ENCODE measurements at places on chromosomes 5 and 9. TPM values are rescaled to one million over a fixed set of nuclear protein-coding genes. Genes with fewer than 3 reads are reported as not detected.

The ANKDD1B gene
- not detected for total RNA-seq

The CCNJL gene
- not detected for total RNA-seq

The CYSRT1 gene
- total RNA-seq: 0.23 TPM

The IER5L gene
- total RNA-seq: 2.8 TPM

The SURF2 gene
- total RNA-seq: 17.3 TPM

The PCDH12 gene
- total RNA-seq: 0.80 TPM

The SV2C gene
- 0.02 TPM for total RNA-seq

The PTGR1 gene
- total RNA-seq: 4.7 TPM

The PPP3R2 gene
- total RNA-seq: not detected

Measured in activated CD4-positive, alpha-beta T cell treated with anti-CD3 and anti-CD28 coated beads for 36 hours (primary cell).